Right renal cortex interstitium (tissue), 3 donors: ENCODE measurements at places on chromosomes 7 and 10.
A peak's percentile ranks its signal among the peaks of the same experiment; 100 is the strongest.

GRCh38 chr7:151494298-151495284 is 25.1 kb downstream of the RHEB start:
- DNase-seq, result no peak

DNA sequence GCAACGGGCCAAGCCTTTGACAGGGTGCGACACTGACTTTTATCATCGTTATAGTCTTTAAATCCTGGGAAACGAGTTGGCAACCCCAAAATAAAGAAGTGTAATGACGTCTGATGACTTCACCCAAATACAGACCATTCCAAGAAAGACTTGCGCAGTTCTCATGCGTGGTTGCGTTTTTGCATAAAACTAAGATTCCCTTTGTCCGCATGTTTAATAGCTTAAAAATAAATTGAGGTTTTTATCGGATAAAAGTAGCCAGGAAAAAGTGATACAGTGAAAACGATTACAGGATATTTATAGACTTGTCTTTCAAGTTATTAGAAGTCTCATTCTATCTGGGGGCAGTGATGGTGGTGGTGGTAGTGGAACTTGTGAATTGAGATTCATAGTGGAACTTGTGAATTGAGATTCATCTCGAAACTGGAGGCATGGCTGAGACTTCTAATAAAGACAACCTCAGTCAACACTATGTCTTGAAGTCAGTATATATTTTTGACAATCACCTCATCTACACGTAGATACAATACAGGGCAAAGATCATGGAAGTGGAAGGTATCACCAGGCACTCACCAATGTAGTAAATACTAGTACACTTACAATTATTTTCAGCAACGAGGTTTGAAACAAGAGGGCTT is 1.2 kb upstream of the NAMPT start:
- peak; percentile 8 for DNase-seq

DNA sequence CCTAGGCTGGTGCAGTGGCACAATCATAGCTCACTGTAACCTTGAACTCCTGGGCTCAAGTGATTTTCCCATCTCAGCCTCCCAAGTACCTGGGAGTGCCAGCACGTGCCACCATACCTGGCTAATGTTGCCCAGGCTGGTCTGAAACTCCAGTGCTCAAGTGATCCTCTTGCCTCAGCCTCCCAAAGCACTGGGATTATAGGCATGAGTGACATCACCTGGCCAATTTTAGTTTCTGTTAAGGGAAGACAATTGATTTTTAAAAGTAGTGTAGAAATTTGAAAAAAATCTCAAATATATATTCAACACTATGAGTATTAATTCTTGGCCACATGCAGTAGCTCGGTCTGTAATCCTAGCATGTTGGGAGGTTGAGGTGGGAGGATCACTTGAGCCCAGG is 121.9 kb upstream of the RHEB start:
- no peak for DNase-seq

DNA sequence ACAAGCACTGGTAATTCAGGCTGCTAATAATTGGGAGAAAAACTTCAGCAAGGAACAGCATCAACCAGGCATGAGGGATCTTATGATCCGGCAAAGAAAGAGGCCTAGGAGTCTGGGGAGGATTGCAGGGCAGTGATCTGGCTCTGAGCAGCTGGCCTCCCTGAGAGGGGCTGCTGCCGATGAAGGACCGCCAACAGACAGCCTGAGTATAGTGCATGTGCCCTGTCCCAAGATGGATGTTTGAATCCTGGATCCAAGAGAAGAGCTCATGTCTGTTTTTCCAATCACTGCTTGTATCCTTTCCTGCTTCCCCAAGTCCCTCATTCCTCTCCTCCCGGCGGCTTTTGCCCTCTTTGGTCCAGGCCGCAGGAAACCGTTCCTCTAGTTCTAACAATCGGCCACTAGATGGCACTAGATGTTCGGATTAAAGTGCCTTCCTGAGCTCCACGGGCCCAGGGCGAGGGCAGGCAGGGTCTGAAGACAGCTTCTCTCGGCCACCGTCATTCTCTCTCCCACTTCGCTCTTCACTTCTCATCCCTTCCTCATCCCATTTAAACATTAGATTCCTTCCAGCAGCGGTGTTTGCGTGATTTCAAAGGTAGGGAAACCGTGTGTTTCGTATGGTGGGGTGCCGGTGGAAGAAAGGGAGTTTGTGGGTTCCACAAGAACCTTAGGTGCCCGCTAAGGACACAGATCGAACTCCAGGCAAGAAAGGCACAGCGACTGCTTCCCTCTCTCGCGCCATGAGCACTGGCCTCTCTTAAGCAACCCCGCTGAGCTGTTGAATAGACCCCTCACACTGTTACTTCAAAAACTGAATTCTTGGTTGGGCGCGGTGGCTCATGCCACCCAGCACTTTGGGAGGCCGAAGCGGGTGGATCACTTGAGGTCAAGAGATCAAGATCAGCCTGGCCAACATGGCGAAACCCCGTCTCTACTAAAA is 82.4 kb downstream of the ADCYAP1R1 start:
- peak; percentile 62 for DNase-seq

GRCh38 chr7:134046594-134047128 is 80.5 kb upstream of the LRGUK start:
- no peak for DNase-seq

GRCh38 chr7:155130493-155130892 is 60.4 kb downstream of the HTR5A start:
- no peak for DNase-seq
